Fibroblast of skin of back (primary cell): ENCODE measurements at places on chromosomes 12 and 14.
A peak's percentile ranks its signal among the peaks of the same experiment; 100 is the strongest.

DNA sequence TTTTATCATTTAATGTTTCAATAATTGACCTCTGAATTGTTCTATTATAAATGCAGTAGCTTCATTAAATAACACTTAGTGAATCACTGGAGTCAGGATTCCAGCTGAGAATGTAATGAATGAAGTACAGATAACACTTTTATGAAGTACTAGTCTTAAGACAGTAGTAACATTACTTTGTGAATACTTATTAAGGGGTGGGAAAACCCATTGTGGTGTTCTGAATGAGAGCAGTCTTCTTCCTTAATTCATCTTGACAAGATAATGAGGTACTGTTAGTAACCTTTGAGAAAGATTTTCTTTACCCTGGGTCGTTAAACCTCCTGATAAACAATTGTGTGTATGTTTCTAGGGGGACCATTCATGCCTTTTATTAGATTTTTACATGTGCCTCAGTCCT, 12.7 kb downstream of the NUP107 start:
- no peak for DNase-seq

DNA sequence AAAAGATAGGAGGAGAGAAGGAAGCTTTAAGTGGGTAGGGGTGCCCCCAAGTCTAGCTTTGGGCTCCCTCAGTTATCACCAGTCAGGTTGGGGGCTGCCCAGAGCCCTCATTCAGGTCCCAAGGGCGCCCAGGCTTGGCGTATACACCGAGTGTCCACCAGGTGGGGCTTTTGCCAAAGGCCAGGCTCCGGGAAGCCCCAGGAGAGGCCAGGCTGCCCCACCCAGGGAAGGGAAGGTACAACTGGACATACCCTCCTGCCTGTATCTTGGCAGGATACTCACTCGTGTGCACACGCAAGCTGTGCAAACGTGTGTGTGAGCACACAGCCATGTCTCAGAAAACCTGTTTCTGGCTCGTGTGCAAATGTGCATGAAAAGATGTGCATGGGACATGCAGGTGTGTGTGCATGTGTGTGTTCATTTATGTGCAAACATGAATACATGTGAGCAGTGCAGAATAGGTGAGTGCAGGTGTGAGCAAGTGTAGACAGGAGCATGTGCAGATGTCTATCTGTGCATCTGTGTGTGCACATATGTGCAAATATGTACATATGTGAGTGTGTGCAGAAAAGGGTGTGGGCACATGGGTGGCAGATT, 103.9 kb upstream of the MYL2 start:
- peak; percentile 18 for DNase-seq

- no peak for DNase-seq
Measured at GRCh38 chr14:95071649-95072280, 85.6 kb downstream of the DICER1 start.

GRCh38 chr12:57001448-57001906, 4.9 kb downstream of the ZBTB39 start:
- peak; percentile 51 for DNase-seq

DNA sequence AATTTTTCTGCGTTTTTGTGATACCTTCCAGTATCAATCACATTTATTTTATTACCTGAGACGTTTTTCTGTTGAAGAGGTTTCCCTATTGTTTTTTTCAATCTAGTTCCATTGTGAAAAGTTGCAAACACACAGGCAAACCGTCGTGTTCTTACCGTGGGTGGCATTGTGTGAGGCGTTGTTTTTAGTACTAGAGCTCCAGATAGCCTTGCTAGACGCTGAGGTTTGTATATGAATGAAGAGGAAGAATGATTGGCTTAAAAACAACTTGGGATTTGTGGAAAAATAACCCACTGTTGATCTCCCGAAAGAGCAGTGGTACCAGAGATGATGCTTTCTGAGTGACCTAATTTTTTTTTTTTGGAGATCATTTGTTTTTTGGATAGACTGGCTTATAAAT, 1.0 kb downstream of the SOCS4 start:
- no peak for DNase-seq

DNA sequence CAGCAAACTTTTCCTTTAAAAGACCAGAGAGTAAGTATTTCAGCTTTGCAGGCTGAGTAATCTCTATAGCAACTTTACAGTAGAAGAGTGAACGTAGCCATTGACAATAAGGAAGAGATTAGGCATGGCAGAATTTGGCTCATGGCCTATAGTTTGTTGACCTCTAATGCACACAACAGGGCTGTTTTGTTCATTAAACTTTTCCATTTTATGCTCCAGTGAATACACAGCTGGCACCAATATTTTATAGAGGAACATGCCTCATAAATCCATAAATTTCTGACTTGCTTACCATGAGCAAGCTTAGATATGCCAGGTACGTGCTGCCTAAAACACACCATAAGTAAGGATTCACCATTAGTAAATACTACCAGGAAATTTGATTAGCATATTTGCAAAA, 609.0 kb upstream of the STXBP6 start:
- DNase-seq = no peak

GRCh38 chr12:19959353-19959752, 409.0 kb upstream of the PDE3A start:
- peak; percentile 81 for DNase-seq

GRCh38 chr12:71958056-71958455, 19.4 kb downstream of the TPH2 start:
- DNase-seq = peak; percentile 35

- DNase-seq = no peak
Measured at GRCh38 chr14:98249057-98249456, 1022.9 kb downstream of the BCL11B start.
